Activated T-helper 2 cell treated with anti-CD3 and anti-CD28 coated beads, Interferon-gamma antibody, Interleukin-2, Interleukin-4, amounts not matched to agents 10 μg/mL and 5 μg/mL and 100 μg/mL, durations not matched to agents 14 hours and 24 hours and 36 hours (primary cell): ENCODE measurements at places on chromosomes 7 and 10. TPM values are rescaled to one million over a fixed set of nuclear protein-coding genes. Genes with fewer than 3 reads are reported as not detected.

- no peak overlapping the region for H3K27ac ChIP-seq
- DNase-seq: no peak
- H3K36me3 ChIP-seq: peaks cover 8% of the 10 kb centered on the region
- no peaks in the 10 kb centered on the region for H3K27me3 ChIP-seq
Observed at GRCh38 chr10:5285186-5285585, 79.6 kb upstream of the UCN3 start.

- peak overlapping the region; percentile 43 for H3K27ac ChIP-seq
- peaks cover 20% of the 10 kb centered on the region for H3K4me1 ChIP-seq
- H3K27me3 ChIP-seq: no peaks in the 10 kb centered on the region
- no peak overlapping the region for H3K4me3 ChIP-seq
- peaks cover 23% of the 10 kb centered on the region for H3K36me3 ChIP-seq
- DNase-seq: no peak
Observed at GRCh38 chr7:92973293-92973731, 136.9 kb upstream of the CDK6 start.

DNA sequence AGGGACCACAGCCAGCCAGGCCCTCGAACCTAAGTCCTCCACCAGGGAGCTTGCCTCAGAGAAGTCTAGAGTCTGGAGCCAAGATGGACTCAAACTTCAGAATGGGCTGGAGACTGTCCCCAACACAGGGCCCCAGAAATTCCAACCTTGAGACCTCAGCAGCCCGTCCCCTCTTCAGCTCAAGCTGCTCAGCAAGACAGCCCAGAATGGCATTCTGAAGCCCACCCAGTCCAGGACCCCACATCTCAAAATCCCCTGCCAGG lies 15.9 kb downstream of the KCNH2 start:
- H3K27ac ChIP-seq: no peak overlapping the region
- no peaks in the 10 kb centered on the region for H3K36me3 ChIP-seq
- H3K4me3 ChIP-seq: no peak overlapping the region
- no peak for DNase-seq

DNA sequence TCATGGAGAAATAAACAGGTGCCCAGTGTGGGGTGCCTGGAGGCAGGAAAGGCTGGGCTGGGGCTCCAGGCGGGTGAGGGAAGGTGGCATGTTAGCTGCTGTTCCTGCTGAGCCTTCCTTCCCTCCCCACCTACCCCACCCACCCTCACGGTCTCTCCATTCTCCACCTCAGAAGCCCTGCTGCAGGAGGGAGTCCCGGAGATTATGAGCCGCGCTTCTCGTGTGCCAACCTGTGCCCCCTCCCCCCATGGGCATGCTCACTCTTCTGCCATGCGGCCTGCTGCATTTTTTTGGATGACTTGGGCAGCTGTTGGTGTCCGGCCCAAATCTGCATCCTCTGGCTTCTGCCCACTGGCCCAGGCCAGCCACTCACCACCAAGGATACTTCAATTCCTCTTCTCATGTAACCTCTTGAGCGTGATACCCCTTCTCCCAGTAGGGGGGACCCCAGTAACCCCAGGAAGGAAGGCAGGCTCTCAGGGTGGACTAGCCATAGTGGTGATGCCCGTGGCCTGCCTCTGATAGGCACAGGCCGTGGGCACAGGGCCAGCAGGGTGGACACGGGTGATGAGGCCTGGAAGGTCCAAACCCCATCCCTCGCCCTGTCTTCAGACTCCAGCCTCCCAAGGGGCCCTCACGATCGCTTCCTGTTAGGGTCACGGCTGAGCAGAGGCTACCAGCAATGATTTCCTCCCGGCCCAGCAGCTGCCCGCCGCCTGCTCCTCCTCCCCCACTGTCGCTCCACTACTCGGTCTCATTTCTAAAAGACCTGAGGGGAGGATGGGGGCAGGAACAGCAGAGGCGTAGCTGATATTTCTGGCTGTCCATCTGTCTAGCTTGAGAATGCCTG lies 27.8 kb downstream of the UNC5B start:
- H3K36me3 ChIP-seq: no peaks in the 10 kb centered on the region
- no peaks in the 10 kb centered on the region for H3K4me1 ChIP-seq
- H3K27me3 ChIP-seq: peaks cover 8% of the 10 kb centered on the region
- H3K27ac ChIP-seq: no peak overlapping the region
- no peak overlapping the region for H3K4me3 ChIP-seq

MNX1 gene
- total RNA-seq: 0.09 TPM in 1 of 2 replicates, not detected in the other

OPN1SW gene
- total RNA-seq: not detected in 2 replicates

GPRIN2 gene
- total RNA-seq: not detected in 2 replicates

MAD1L1 gene
- 52.3 and 55.0 TPM in 2 replicates for total RNA-seq

ETV1 gene
- 0.05 and 0.53 TPM in 2 replicates for total RNA-seq
